ENCODE measurements at places on chromosomes 11 and 22.

DNA sequence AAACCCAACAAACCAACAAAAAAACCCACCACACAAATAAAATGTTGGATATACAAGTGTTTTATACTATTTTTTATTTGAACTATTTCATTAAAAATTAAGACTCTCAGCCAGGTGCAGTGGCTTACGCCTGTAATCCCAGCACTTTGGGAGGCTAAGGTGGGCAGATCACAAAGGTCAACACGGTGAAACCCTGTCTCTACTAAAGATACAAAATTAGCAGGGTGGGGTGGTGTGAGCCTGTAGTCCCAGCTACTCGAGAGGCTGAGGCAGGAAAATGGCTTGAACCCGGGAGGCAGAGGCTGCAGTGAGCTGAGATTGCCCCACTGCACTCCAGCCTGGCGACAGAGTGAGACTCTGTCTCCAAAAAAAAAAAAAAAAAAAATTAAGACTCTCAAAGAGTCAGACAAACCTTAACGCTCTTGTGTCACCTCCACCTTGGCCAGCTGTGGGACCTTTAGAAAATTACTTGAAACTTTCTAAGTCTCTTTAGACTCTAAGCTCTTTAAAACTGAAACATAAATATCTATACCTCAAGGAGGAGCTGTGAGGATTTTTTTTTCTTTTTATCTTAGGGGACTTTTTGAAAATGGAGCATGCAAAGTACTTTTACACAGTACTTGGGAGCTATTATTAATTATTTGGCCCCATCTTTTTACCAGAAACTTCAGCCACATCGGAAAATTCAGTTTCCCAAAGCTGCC, 68.4 kb upstream of the CLNS1A start:
- DNase-seq: no peak

DNA sequence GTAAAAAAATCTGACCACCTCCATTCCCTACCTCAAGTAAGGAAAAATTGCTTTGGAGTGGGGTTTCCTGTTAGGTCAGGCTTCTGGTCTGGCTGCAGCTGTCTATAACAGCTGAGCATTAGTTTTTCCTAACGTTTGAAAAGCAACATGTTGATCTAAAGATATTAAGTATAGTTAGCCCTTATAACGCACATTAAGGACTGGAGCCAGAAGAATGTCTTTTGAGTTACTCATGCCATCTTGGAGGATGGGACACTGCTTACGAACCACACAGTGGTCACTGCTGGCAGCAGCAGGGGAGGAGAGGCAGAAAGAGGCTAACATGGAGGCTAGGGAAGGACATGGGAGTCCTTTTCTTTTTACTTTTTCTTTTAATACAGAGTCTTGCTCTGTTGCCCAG, 44.1 kb upstream of the GDPD4 start:
- no peak for DNase-seq

GRCh38 chr11:118471030-118471429, 34.7 kb downstream of the KMT2A start:
- DNase-seq: no peak

- no peak for DNase-seq
These were observed 133.2 kb downstream of the ADAMTS15 start for GRCh38 chr11:130581646-130582045.

DNA sequence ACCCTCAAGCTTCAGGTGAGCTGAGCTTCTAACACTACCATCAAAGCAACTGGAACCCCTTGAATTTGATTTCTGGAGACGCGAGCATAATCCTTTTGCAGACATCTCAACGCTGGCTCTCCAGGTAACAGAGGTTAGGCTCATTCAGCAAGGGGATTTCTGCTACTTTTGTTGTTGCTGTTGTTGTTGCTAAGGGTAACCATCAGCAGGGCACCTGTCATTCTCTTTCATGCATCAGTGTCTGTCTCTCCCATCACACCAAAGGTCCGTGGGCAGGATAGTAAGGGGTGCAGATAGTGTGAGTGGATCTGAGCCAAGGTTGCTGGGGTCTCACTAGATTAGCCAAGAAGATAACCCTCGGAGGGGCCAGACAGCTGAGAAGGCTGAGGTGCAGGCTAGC, 90.3 kb downstream of the TP53I11 start:
- DNase-seq: no peak

GRCh38 chr11:57585301-57585700, 12.2 kb upstream of the SERPING1 start:
- DNase-seq: no peak

- DNase-seq: no peak
These were observed 14.6 kb downstream of the UBASH3B start for GRCh38 chr11:122670131-122670530.
